Left lobe of liver (tissue), 2 donors: ENCODE measurements at places on chromosomes 5 and 9. TPM values are rescaled to one million over a fixed set of nuclear protein-coding genes. Genes with fewer than 3 reads are reported as not detected.
A peak's percentile ranks its signal among the peaks of the same experiment; 100 is the strongest.

GRCh38 chr5:97735209-97735608 lies 552.2 kb upstream of the RIOK2 start:
- no peak for DNase-seq

DNA sequence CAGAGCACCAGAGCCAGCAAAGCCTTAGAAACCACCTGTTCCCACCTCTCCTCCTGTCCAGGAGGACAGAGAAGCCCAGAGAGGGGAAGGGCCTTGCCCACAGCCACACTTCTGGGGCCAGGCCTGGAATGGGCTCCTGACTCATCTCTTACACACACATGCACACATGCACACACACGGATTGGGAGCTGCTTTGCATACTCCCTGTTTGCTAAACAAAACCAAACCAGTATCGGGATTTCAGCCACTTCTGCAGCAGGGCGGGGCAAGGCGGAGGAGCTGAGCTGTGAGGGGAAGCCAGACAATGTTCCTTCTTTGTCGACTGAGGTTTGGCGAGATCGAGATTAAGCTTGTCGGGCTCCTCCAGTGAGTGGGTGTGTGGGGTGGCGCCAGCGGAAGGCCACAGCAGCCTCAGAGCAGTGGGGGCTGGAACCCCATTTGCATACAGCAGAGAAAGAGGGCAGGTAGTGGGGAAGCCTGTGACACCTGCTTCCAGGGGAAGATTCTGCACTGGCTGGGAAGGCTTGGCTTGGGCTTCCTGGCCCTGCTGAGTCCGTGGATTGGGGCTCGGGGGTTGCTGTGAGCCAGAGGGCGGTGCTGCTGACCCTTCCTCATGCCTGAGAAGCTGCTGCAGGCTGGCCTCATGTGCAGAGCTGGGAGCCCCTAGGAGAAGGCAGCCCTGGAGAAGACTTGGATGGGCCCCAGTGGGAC lies 16.1 kb downstream of the GFI1B start:
- no peak for DNase-seq

DNA sequence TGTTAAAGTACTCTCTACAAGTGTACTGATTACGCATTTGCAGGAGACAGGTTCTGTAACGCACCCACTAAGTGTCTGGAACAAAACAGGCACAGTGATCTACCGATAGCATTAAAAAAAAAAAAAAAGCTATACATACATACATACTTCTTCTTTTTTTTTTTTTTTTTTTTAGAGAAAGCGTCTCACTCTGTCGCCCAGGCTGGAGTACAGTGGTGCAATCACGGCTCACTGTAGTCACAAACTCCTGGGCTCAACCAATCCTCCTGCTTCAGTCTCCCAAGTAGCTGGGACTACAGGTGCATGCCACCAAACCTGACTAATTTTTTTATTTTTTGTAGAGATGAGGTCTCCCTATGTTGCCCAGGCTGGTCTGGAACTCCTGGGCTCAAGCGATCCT lies 7.6 kb downstream of the KIF24 start:
- no peak for DNase-seq

SPATA9 gene
- 0.25 TPM for total RNA-seq

DNA sequence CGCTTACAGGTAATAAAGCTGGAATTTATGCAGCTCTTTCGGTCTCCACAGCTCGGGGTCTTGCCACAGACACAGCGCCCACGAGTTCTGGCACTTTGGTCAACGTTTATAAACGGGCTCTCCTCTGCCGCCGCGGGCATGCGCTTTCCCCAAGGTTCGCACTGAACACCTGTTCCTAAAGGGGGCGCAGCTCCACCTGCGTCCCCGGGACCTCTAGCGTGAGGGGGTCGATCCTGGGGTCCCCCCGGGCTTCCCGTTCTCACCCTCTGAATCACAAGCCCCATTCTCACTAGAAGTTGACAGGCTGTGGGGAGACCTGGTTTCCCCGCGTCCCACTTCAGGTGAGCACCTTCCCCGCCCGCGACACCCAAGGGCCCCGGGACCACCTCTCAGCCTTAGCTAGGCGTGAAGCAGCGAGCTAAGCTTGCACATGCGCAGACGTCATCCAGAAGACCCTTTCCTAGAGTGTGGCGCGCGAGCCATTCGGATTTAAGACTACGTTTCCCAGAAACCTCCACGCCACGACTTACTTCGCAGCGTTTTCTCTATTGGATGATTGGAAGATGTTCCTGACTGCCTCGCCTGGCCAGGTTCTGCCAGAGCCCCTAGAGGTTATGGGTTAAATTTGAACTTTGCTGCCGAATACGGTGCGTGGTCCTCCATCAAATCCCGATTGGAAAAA lies 21.3 kb upstream of the ZNF782 start:
- peak; percentile 78 for DNase-seq

GRCh38 chr9:73736270-73736669 lies 584.6 kb downstream of the ANXA1 start:
- DNase-seq, result no peak

GRCh38 chr5:15215056-15215455 lies 284.9 kb upstream of the FBXL7 start:
- DNase-seq, result no peak

DNA sequence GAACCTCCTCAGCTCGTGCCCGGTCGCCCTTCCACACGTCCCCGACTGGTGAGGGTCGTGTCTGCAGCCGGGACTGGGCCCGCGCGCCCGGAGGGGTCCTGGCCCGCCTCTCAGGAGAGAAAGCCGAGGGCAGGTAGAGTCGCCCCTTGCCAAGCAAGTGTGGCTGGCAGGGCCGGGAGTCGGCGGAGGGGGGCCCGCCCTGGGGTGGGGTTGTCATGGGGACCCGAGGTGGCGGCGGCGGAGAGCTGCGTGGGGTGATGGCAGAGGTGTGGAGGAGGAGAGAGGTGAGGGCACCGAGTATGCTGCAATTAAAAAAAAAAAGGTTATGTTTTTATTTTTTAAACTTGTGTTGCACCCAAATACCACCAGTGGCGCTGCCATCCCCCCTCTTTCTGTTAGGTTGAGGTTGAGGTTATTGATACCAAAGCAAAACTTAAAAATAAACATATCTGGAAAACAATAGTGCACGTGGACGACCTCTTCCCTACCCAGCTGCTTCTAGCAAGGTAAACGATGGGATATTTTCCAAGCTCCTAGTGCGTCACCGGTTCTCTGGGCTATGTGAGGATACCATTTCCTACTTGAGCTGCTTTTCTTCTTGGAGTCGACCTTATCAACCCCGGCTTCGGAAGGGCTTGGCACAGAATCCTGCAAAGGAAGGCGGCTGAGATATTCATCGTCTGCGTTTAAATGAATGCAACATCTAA lies 660 bp downstream of the SCAMP1 start:
- DNase-seq, result peak; percentile 66

- DNase-seq, result no peak
Observed at GRCh38 chr5:134637116-134637721, 4.6 kb upstream of the SAR1B start.

- DNase-seq, result no peak
Observed at GRCh38 chr9:100099722-100100042, 639 bp downstream of the INVS start.

DNA sequence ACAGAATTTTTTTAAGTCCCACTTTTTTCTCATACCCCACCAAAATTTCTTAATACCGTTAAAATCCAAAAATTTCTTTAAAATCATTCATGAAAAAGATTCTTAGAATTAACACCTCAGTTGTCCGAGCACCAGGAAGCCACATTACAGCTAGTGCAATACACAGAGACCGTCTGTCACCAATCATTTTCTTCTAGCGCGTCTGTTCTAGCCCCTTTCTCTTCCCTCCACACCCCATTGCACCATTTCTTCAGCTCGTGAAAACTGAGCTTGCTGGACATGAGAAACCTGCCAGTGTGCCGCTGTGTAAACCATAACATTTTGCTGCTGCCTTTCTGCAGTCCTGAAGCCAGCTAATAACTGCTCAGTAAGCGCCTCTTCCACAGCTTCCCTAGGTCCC lies 5.0 kb downstream of the SFXN1 start:
- DNase-seq, result no peak

LHX2 gene
- total RNA-seq, result 2.9 TPM

- DNase-seq, result no peak
Observed at GRCh38 chr5:35856765-35857351, at the start of gene IL7R. Gene IL7R, plus strand, starts transcription at chr5:35856891. Its CDS starts 87 bp downstream, at chr5:35856978.

ACSL6 gene
- total RNA-seq, result 3.7 TPM

PWWP2A gene
- 10.1 TPM for total RNA-seq

DNA sequence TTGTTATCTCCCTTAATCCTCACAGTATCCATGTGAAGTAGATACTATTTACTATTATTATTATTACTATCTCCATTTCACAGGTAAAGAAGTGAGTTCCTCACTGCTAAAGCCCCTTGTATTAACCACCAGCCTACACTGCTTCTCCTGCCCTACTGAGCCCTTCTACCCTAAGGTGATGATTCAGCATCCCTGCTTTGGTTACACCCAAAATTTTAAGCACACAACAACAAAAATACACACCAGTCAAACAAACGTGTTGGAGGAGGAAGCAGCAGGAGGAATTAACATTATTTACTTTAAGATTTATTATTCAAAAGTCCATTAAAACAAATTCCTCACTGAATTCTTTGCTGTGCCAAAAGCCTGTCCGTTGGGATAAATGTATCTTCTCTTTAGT lies 370.2 kb upstream of the BRINP1 start:
- DNase-seq, result no peak

- DNase-seq, result peak; percentile 51
Observed at GRCh38 chr9:110257097-110257841, 962 bp upstream of the TXN start.

DNA sequence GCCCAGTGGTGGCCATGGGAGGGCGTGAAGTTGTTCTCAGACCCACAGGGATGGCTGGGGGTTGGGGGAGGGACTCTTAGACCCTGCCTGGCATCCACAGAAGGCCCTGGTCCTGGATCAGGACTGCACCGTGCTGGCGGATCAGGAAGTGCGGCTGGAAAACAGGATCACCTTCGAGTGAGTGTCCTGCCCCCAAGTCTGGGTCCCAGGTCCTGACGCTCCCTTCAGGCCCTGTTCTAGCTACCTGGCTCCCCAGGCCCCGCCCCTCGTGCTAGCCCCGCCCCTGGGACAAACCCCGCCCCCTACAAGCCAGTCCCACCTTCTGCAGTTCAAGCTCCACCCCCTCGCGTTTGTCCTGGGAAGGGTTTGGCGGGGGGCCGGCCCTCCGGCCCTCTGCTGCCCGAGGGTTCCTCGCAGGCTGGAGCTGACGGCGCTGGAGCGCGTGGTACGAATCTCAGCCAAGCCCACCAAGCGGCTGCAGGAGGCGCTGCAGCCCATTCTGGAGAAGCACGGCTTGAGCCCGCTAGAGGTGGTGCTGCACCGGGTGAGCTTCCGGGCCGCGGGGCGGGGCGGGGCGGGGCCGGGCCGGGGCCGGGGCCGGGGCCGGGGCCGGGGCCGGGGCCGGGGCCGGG lies 12.9 kb downstream of the RGS14 start:
- DNase-seq, result peak; percentile 98

GRCh38 chr9:6616951-6617602 lies 28.5 kb downstream of the GLDC start:
- no peak for DNase-seq

GRCh38 chr5:139458580-139459407 lies 3.7 kb downstream of the ECSCR start:
- DNase-seq, result no peak
